ENCODE measurements at places on chromosomes 12 and 14. TPM values are rescaled to one million over a fixed set of nuclear protein-coding genes. Genes with fewer than 3 reads are reported as not detected.

The EGLN3 gene
- 1.4 TPM for total RNA-seq

The LGR5 gene
- total RNA-seq: not detected

The CCDC177 gene
- total RNA-seq: not detected

The SYT1 gene
- total RNA-seq: 6.6 TPM

The PMEL gene
- 0.58 TPM for total RNA-seq

The KRT83 gene
- not detected for total RNA-seq

The UBC gene
- 1,299 TPM for total RNA-seq

The FLRT2 gene
- total RNA-seq: 1.1 TPM

The LBHD2 gene
- total RNA-seq: not detected

The NOVA1 gene
- 6.6 TPM for total RNA-seq

The TMEM179 gene
- not detected for total RNA-seq

The TTC6 gene
- total RNA-seq: not detected

The C1S gene
- 70.9 TPM for total RNA-seq

The TAS2R7 gene
- total RNA-seq: not detected

The CRACR2A gene
- total RNA-seq: 13.3 TPM

The LRP6 gene
- total RNA-seq: 13.1 TPM

The CLEC2D gene
- 7.8 TPM for total RNA-seq

The DNAJC22 gene
- total RNA-seq: 12.7 TPM

The HHIPL1 gene
- total RNA-seq: 4.0 TPM

The NKX2-8 gene
- total RNA-seq: not detected

The TPPP2 gene
- total RNA-seq: not detected

The OR5AU1 gene
- total RNA-seq: not detected

The EEF1AKMT3 gene
- total RNA-seq: 9.7 TPM

The TOGARAM1 gene
- total RNA-seq: 5.5 TPM

The LMNTD1 gene
- total RNA-seq: not detected

The CYP27B1 gene
- total RNA-seq: 1.4 TPM

The FAM181A gene
- not detected for total RNA-seq

The TSHR gene
- total RNA-seq: not detected

The SLC38A4 gene
- total RNA-seq: 0.53 TPM

The KLHL33 gene
- total RNA-seq: 0.35 TPM

The STAT6 gene
- 88.5 TPM for total RNA-seq

The CLEC2A gene
- not detected for total RNA-seq

The ANO4 gene
- 24.8 TPM for total RNA-seq

The CHGA gene
- not detected for total RNA-seq

The ZNF891 gene
- 0.35 TPM for total RNA-seq

The KCNH3 gene
- total RNA-seq: 0.35 TPM

The TBC1D30 gene
- 0.35 TPM for total RNA-seq

The LRFN5 gene
- 6.3 TPM for total RNA-seq

The STON2 gene
- not detected for total RNA-seq

The ERBB3 gene
- total RNA-seq: 0.35 TPM

The EXD2 gene
- 25.9 TPM for total RNA-seq

The RNFT2 gene
- 6.6 TPM for total RNA-seq

The GNB3 gene
- total RNA-seq: 1.8 TPM

The CLEC6A gene
- not detected for total RNA-seq

The SPX gene
- total RNA-seq: 1.2 TPM

The ALDH1L2 gene
- total RNA-seq: 80.8 TPM

The CLMN gene
- under 0.01 TPM for total RNA-seq

The SUSD6 gene
- total RNA-seq: 8.4 TPM

The ASPG gene
- not detected for total RNA-seq

The TAS2R30 gene
- total RNA-seq: not detected

The KRT6B gene
- total RNA-seq: not detected

The CDKN1B gene
- 22.7 TPM for total RNA-seq

The EML5 gene
- total RNA-seq: under 0.01 TPM

The NEDD1 gene
- 30.7 TPM for total RNA-seq

The SLC25A47 gene
- not detected for total RNA-seq

Data from myometrial cell (primary cell).